ENCODE measurements at places on chromosomes 5 and 9. TPM values are rescaled to one million over a fixed set of nuclear protein-coding genes. Genes with fewer than 3 reads are reported as not detected.

The HTR4 gene
- total RNA-seq, result 0.16 TPM

The APBA1 gene
- 7.7 TPM for total RNA-seq

The SLC45A2 gene
- total RNA-seq, result not detected

The ASPN gene
- total RNA-seq, result 4.0 TPM

The TOMM5 gene
- 82.7 TPM for total RNA-seq

The PCDHB9 gene
- 1.0 TPM for total RNA-seq

The SLC36A2 gene
- not detected for total RNA-seq

The MARVELD2 gene
- 0.58 TPM for total RNA-seq

The SNX30 gene
- total RNA-seq, result 13.9 TPM

The FAXDC2 gene
- total RNA-seq, result 13.2 TPM

The NTNG2 gene
- 2.0 TPM for total RNA-seq

The PGGT1B gene
- 37.3 TPM for total RNA-seq

The FCN2 gene
- total RNA-seq, result 1.2 TPM

The TUSC1 gene
- 15.7 TPM for total RNA-seq

The DPYSL3 gene
- 52.4 TPM for total RNA-seq

The ZNF608 gene
- total RNA-seq, result 15.3 TPM

The LMX1B gene
- total RNA-seq, result 0.77 TPM

The AGXT2 gene
- not detected for total RNA-seq

The BTNL3 gene
- 0.29 TPM for total RNA-seq

The IRX1 gene
- not detected for total RNA-seq

The GKAP1 gene
- total RNA-seq, result 8.1 TPM

The CCDC171 gene
- total RNA-seq, result 0.87 TPM

The PCDHA10 gene
- total RNA-seq, result 1.8 TPM

The LIX1 gene
- not detected for total RNA-seq

The PCDHGA8 gene
- total RNA-seq, result 0.87 TPM

The MORN5 gene
- not detected for total RNA-seq

All from mesenteric fat pad (tissue), 1 donor.